Right cardiac atrium (tissue), 5 donors: ENCODE measurements at places on chromosomes 7 and 10. TPM values are rescaled to one million over a fixed set of nuclear protein-coding genes. Genes with fewer than 3 reads are reported as not detected.
A peak's percentile ranks its signal among the peaks of the same experiment; 100 is the strongest.

GRCh38 chr7:44060948-44061644, 4.3 kb downstream of the PGAM2 start:
- peak; percentile 43 for DNase-seq

- DNase-seq, result no peak
Measured at GRCh38 chr7:46756996-46757395, 824.9 kb downstream of the TNS3 start.

- DNase-seq, result no peak
Measured at GRCh38 chr10:24180891-24181290, 28.0 kb upstream of the KIAA1217 start.

DNA sequence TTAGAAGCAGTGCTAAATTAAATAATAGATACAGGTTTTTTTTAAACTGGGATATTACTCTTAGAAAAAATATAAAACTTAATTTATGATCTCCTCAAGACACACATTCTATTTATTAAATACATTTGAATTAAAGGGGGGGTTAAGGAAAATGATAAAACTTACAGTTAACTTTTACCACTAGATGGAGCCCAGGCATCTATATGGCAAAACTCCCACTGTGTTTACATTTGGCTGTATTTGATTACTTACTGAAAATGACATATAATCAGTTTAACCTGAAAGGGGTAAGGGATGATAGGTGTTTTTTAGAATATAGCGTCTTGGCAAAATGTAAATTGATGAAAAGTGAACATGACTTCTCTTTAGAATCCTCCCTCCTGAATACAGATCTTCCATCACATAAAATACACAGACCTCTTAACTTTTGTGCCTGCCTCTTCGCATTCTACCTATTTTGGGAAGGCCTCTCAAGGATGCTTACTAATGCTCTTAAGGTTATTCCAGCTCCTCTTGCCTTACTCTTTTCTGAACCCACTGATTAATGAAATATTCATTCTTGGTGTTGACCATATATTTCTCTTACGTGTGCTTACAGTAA, 235.7 kb downstream of the AGMO start:
- DNase-seq, result no peak

DNA sequence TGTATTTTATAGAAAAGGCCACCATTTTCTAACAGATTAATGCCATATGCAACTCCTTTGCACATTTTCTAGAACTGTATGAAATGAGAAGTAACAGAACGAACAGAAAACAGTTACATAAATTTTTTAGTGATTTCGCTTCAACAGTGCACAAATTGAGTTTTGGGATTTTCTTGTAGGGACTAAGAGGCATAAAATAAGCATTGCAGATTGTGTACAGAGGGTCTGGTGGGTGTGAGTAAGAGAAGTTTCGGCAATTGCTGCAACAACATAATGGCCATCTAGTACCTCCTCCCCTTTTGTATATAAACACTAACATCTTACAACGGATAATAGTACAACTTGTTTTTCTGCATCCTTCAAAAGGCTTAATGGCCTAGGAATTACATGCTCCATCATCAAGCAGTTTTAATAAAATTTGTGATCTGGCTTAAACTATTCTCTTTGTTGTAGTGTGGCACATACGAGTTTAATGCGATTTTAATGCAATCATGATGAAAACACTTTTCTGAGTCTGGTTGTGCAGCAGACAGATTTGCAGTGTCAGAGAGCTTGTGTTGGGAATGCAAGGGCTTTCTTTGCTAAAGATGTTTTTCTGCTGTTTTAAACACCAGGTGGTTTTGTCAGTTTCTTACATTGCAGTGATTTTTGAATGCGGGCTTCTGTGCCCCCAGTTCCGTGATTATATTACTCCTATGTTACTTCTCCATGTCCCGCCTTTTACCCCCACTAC, 2.9 kb downstream of the GLCCI1 start:
- no peak for DNase-seq

- no peak for DNase-seq
Measured at GRCh38 chr7:155265961-155266360, 31.7 kb upstream of the INSIG1 start.

- no peak for DNase-seq
Measured at GRCh38 chr7:120553491-120553890, 280.5 kb downstream of the KCND2 start.

- no peak for DNase-seq
Measured at GRCh38 chr7:6232116-6232515, 40.3 kb downstream of the CYTH3 start.

GRCh38 chr7:134640842-134641715, 5.6 kb upstream of the BPGM start:
- DNase-seq, result no peak

GRCh38 chr10:51073453-51074237, 642 bp upstream of the PRKG1 start:
- DNase-seq, result peak; percentile 71

GRCh38 chr7:101412976-101413375, 50.3 kb downstream of the COL26A1 start:
- DNase-seq, result no peak

PLCE1 gene
- total RNA-seq, result 21.0 TPM

TMEM168 gene
- total RNA-seq, result 19.6 TPM

HOXA5 gene
- total RNA-seq, result not detected

ACHE gene
- total RNA-seq, result 24.0 TPM
